ENCODE measurements at places on chromosomes 7 and 10.

DNA sequence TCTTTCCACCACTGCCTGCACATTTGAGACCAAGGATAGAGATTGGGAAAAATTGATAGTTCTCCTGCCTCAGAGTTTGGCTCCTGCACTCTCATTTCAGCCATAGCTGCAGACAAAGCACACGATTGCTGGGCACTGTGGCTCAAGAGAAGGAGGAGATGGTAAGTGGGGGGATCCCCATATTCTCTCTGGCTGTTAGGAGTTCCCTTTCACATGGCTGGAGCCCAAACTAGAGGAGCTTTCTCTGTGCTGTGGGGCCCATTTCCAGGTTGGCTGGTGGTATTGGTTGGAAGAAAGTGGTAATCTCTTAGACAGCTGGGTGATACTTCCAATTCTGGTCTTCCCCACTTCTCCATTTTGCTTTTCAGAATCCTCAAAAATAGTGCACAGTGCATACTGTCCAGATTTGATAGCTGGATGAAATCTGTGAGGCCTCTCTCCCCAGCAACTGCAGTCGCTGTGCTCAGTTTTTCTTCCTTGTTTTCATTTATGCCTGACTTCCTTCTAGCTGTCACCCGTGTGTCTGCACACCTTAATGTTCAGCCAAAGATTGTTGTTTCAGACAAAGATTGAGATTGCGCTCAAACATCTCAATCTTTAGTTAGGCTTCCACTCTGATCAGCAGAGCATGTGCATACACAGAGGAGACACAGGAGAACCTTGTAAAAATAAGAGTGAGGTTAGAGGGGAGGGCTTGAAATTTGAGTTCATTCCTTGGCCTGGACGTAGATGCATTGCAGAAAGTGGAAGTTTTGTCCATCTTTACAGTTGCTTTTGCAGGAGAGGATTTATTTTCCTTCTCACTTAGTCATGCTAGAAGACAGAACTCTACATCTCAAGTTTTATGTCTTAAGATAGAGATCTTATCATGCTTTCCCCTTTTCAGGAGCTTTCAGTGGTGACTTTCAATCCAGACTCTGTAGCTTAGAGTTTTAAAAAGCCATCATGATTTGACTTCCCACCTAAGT is 28.6 kb downstream of the RABGEF1 start:
- DNase-seq, result no peak

GRCh38 chr10:83820033-83820432 is 319.3 kb upstream of the GHITM start:
- DNase-seq, result no peak

DNA sequence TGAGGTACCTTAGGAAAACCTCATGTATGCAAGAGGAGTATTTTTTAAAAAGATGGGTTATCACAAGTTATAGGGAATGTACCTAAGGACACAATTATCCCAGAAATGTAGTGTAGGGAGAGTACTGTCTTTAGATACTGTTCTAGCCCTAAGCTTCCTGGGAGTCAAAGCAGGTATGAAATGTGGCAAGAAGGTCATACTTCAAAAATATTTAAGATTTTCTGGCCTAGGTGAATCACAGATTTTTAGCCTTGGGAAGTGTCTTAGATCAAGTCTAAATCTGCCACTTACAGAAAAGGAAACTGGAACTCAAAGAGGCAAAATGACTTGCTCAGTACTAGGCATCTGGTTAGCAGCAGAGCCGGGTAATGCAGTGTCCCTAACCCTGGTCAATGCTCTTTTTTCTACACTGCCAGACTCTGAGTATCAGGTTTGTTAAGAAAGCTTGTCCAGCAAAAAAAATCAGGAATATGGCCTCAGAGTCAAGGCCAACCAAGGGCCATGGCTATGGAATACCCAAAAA is 13.9 kb downstream of the PIK3AP1 start:
- no peak for DNase-seq

DNA sequence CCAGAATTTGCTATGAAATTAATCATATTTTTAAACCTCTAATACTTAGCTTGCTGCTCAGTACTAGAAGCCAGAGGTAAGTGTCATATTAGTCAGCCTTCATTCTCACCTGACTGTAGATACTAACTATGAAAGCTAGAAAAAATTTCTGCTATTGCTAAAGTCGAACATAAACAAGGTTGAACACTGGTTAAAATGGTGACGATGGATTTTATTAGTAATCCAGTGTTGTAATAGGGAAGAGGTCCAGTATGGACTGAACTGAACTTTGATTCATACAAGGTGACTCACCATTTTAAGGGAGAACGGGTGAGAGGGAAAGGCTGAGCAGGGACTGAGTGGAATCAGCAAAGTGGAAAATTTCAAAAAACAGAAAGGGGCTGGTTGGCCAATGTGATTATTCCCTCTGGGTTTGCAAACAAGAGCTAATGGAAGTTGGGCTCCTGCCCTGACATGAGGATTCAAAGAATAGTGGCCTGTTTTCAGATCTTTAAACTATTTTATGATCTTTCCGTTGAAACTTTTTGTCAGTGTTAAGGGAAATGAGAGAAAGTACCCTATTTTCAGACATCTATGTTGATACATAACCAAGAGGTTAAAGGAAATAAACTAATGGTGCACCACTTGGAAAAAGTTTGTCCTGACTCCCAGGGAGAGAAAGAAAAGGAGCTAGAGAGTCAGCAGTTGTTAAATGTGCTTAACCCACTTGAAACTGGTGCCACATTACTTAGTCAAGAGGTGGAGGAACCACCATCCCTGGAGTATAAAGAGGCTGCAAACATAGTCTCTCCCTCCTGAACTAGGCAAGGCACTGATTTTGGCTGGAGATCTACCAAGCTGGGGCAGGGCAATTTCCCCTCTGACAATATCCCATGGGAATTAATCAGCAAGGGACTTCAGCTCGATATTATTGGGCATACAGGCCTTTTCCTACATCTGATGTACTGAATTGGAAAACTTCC is 15.3 kb upstream of the AKR1C1 start:
- peak; percentile 9 for DNase-seq

- DNase-seq, result no peak
These were observed 17.6 kb downstream of the BCCIP start for GRCh38 chr10:125840955-125841354.

DNA sequence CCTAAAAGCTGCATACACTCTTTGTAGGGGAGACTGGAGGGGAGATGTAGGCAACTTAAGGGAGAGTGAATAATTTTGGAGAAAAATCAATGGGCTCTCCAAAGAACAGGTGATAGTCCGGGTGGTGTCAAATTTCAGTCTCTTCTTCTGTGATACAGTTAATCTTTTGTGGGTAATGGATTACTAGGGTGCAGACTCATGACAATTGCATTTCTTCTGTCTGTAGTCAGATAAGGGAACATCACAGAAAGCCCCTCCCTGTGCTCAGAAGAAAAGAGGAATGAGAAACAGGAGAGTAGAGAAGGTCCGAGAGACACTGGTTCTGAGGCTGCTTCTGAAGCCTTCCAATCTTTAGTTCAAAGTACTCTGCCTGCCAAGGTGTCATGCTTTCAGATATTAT is 1140.7 kb upstream of the LRRN3 start:
- DNase-seq, result no peak

DNA sequence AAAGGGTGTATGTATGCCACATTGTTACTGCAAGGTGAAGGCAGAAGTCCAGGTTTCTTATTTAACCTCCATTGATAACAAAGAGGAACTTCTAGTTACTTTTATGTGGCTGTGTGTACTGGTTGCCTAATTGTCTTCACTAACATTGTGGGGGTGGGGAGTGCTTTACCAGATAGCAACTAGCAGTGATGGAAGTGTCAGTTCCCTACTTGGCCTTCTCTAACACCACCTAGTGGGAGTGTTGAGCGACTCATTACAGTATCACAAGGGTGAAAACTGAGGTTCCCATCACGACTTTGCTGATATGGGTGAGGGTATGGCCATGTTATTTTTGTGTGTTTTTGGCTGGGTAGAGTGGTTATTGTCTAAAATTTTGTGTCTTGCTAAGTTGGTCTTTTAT is 274.4 kb downstream of the THSD7A start:
- peak; percentile 33 for DNase-seq

DNA sequence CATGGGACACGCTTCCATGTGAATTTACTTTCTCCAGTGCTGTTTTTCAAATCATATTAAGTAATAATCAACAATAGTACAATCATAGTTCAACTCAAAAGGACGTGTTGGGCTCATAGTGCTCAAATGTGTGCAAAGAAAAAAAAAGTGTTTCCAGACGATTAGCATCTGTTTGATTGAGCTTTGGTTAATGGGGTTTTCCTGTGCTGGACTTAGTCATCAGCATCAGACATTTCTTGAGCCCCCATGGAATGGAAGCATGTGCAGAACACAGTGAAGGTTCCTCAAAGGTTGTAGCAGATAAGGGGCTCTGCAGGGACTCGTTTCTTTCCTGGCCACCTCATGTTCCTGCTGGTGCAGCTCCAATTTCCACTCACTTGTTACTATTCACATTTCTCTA is 233.9 kb downstream of the PAXIP1 start:
- no peak for DNase-seq

DNA sequence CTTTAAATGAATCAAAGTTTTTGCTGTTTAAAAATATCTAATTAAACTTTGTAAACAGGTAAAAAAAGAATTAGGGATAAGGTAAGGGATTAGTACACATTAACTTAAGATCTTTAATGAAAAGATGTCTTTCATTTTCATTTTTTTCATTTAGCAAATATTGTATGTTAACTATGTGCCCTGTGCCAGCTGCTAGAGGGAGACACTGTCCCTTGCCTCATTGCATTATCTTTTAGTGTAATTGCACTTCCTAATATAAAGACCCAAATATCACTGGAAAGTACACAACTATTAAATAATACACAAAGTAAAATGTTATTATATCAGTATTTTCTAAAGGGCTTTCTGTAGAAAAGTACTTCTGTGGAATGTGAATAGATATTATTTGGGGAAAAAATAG is 102.7 kb downstream of the GPR37 start:
- no peak for DNase-seq
